Esophagus squamous epithelium (tissue), 5 donors: ENCODE measurements at places on chromosomes 5 and 9.

GRCh38 chr5:172630986-172631385 is 10.1 kb upstream of the NEURL1B start:
- no peak for DNase-seq

GRCh38 chr5:42074353-42074752 is 149.3 kb downstream of the FBXO4 start:
- no peak for DNase-seq

DNA sequence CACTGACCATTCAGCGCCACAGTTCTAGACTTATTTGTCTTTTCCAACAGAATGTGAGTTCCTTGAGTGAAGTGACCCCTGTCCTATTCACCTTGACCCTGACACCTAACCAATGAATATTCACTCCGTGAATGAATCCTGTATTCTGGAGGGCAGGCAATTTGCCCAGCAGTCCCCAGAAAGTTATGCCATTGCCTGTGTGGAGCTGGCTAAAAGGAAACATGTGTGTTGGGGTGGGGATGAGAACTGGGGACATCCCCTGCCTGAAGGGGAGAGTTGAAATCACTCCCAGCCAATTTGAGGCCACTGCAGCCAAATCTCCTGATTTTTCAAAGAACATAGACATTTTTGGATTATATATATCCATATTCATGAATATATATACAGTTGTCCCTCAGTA is 199.0 kb downstream of the SLIT3 start:
- no peak for DNase-seq

GRCh38 chr9:126791406-126792230 is 13.2 kb upstream of the ZBTB43 start:
- no peak for DNase-seq

GRCh38 chr9:104802110-104802509 is 38.2 kb downstream of the NIPSNAP3B start:
- no peak for DNase-seq

DNA sequence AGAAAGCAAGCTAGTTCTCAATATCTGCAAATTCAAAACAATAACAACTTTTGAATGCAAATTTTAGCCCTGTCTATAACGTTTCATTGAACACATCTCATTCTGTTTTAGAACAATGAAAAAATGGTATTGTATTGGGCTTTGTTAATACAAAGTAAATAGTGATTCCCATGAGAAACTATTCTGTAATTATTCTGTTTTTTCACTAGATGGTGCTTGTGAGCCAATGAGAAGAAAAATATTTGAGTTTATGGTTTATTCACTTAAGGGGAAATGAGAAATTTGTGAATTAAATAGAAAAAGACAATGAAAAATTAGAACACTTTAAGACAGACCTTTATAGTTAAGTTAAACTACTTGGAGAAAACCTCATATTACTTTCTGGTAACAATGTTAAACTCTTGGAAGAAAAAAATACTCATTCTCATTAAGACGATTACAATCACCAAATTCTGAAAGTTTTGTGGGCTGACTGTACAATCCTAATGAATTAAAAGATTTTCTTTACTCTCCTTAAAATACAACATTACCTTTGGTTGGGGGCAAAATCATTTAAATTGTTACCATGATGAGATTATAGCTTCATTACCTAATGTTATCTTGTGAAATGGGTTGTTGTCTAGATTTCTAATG is 127.0 kb downstream of the NNT start:
- no peak for DNase-seq

- no peak for DNase-seq
These were observed 599.9 kb downstream of the ISL1 start for GRCh38 chr5:51983161-51983560.

DNA sequence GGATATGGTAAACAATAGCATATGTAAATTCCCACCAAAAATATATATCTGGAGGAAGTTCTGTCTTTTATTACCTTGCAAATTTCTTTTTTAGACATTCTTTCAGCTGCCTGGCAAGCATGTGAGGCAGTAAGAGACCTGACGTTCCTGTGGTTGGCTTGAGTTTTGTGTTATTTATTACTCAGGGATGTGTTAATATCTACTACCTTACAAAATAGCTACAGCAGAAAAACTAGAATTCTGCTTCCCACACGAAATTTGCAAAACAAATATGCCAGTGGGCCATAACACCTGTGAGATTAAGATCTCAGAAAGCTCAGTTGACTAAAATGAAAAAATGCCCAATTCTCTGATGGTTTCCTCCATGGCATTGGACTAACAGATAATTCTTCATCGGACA is 274.2 kb downstream of the TMEM167A start:
- no peak for DNase-seq

- no peak for DNase-seq
These were observed 104.7 kb downstream of the DCP2 start for GRCh38 chr5:113081091-113081839.

DNA sequence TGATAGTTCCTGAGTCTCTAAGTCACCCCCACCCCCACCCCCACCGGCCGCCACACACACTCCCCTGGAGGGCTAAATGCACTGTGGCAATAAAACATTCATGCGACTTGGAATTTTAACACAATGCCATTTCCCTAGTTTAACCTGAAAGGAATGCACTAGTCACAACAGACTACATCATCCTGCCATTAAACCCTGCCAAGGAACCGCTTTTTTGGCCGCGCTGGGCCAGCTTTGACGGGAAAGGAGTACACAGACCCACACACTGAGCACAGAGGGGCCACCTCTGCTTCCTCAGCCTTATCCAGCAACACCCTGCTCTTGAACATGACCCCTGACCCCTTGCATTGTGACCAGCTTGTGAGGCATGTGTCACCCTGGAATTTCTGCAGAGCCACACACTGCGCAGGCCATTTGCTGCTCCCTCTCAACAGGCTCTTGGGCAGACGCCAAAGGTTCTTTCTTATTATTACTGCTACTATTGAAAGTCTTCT is 165.3 kb downstream of the BNC2 start:
- DNase-seq: no peak

- DNase-seq: no peak
These were observed 1.9 kb downstream of the C6 start for GRCh38 chr5:41211417-41211816.

DNA sequence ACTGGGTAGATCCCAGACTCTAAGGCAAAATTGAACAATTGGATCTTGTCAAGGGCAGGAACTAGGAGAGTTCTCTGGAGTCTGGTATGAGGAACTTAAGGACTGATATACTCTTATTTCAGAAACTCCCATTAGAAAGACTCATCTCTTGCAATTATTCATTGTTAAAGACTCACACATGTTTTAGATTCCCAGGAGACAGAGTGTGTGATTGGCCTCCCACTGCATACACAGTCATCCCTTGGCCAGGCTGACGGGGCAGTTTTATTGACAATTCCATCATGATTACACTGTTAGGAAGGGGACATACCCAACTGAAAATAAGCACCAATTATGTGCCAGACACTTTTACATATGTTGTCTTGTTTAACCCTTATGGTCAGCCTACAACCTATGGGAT is 347.2 kb downstream of the DMAC1 start:
- no peak for DNase-seq

DNA sequence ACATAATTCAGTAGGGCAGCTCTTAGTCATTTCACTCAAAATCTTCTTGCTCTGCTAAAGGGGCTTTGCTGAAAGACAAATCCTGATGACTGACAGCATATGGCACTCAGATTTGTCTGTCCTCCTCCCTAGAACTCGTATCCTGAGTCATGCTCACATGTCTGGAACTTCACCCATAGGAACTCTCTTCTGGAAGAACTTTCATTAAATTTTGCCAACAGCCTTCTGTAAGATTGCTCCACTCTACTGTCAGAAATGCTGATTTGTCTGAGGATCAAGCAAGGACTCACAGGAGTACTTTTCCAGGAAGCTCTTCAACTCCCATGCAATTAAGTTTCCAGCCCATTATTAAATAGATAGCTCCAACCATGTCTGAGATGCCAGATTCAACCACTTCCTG is 59.8 kb upstream of the SNX2 start:
- DNase-seq: no peak

- DNase-seq: no peak
These were observed 332.9 kb downstream of the SLIT3 start for GRCh38 chr5:168967882-168968620.

DNA sequence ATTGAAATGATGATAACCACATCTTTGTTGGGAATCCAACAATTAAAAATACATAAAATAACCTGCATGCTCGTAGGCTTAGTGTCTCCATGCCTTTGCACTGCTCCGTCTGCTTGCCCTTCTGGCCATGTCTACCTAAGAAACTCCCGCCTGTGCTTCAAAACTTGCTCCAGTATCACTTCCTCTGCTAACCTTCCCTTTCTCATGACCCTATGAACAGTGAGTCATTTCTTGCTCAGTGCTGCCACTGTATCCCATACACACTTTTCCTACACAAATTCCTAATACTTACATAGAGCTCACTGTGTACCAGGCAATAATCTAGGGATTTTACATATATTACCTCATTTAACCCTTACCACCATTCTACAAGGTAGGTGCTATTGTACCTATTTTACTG is 33.5 kb downstream of the TMEM245 start:
- DNase-seq: no peak

DNA sequence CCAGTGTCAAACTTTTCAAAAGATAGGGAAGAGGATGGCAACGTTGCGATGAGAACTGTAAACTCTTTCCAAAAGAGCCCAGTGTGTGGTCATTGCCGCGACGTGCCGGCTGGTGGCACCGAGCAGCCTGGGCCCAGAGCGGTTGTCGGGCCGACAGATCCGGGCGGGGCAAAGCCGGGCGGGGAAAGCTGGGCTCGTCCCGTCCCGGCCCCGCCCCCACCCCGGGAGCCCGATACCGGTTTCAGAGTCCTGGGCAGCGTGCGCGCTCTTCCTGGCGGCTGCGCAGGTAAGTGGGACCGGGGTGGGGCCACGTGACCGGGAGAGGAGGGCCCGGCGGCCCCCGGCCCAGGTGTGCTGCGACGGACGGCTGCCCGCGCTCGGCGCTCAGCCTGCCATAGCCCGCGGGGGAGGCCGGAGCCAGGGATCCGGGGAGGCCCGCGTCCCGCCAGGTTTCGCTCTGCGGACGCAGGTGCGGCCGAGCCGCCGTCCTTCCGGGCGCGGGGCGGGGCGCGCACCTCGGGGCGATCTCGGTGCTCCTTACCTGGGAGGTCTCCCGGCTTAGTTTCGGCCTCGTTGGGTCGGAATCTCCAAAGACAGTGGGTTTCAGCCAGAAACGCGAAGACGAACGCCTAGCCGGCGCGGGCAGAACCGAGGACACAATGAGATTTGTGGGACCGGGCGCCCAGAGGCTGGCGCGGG is at the start of gene MARVELD2:
Gene MARVELD2 (plus strand): TSS at position 232 of the 699 bp plus-strand sequence. CDS start 4,270 bp downstream, outside the sequence.
- DNase-seq: no peak

GRCh38 chr9:13266167-13266566 is 13.3 kb downstream of the MPDZ start:
- DNase-seq: no peak

DNA sequence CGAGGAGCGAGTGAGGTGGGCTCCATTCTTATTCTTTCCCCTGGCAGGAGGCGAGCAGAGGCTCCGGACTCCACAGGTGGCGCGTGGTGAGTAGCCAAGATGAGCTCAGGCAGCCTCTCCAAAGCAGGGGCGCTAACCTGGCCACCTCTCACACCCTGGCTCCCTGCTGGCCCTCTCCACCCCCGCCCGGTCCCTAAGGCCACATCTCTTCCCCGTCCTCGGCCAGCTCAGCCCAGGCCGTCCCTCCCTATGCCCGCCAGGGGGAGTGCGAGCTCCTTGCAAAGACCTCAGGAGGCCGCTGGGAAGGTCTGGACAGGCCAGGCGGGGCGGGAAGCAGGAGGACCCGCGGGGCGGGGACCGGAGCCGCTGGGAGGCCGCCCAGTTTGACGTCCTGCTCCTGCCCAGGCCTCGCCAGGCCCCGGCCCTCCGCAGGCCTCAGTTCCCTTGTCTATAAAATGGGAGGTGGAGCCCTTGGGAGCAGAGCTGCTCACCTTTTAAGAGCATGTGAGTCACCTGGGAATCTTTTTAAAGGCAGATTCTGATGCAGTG is 46.3 kb upstream of the GGTA1 start:
- peak; percentile 49 for DNase-seq

DNA sequence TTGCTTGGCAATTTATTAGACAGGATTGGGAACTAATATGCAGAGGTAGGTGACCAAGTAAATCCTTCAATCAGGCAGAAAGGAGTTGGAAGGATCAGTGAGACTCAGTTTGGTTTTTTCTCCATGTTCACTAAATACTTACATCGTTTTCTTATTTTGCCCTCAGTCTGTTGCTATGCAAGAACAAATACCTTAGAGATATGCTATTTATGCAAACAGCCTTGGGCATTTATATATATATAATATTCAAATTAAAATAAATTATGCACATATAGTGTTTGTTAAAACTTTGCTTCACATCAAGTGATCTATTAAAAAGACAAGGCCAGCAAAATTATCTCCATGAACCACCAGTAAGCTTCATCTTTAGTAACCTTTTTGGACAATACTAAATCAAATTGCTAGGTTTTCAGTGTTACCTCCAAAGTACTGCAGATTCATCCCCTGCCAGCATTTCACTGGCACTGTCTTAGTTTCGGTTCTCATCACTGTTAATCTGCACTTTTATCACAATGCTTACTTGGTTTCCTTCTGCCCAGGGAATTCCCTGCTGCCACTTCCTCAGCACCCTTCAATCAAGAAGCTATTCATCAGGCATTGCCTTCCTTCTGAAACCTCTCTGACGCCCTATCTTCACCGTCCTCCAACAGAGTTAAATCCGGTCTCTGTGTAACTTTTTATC is 26.0 kb upstream of the LIFR start:
- no peak for DNase-seq

- no peak for DNase-seq
These were observed 100.6 kb downstream of the ANGPTL2 start for GRCh38 chr9:127021664-127022363.

DNA sequence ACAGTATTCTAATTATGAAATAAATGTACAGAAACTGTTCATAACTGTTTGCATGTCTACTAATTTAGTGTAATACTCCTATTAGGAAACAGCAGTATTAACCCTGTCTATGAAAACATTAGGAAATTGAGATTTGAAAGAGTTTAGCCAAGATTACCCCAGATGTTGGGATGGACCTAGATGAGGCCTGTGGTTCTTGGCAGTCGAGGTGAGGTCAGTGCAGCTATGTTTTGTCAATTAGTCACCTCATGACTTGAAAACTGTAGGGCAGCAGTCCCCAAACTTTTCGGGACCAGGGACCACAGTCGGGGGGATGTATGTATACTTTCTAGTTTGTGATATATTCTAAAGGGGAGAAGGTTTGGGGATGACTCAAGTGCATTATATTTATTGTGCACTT is 4.7 kb downstream of the LNPEP start:
- DNase-seq: no peak

GRCh38 chr9:107954312-107954711 is 464.7 kb upstream of the KLF4 start:
- no peak for DNase-seq

DNA sequence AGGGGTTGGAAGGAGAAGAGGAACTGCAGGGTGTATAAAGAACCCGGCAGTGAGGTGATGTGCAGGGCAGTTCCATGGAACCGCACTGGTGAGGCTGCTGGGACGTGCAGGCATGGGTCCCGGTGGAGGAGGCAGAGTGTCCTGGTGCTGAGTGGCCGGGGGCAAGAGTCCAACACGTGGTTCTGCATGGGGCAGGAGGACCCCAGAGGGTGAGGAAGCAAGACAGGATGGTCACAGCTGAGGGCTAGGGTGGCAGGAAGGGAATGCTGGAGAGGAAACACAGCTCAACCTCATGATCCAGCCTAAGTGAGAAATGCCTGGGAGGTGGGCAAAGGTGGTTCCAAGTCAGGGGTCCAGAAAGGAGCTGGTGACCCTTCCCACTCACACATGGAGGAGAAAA is 87.2 kb downstream of the S1PR3 start:
- no peak for DNase-seq

GRCh38 chr5:138542180-138542955 is 668 bp downstream of the ETF1 start:
- DNase-seq: no peak
